ENCODE measurements at places on chromosomes 6 and 20.

- peak; percentile 92 for DNase-seq
Observed at GRCh38 chr6:6686748-6687601, 98.5 kb downstream of the LY86 start.

GRCh38 chr6:101110814-101111213 lies 229.7 kb upstream of the ASCC3 start:
- DNase-seq, result no peak

GRCh38 chr6:2859185-2859700 lies 17.6 kb upstream of the SERPINB1 start:
- no peak for DNase-seq

DNA sequence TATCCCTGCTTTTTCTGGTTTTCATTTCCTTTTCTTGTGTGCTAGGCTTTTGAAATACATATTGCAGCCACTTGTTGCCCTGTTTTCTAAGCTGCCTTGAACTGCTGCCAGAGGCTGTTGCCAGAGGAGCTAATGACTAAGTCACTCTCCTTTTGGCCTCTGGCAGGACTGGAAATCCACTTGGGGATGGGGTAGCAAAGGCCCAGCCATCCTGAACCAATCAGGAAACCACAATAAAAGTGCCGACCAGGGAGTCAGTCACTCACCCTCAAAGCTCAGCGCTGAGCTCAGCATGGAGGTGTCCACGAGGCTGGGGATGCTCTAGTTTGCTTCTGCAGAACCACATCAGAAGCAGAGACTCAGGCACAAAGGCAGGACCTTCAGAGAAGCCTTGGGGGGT lies 813.0 kb downstream of the DHX35 start:
- no peak for DNase-seq

DNA sequence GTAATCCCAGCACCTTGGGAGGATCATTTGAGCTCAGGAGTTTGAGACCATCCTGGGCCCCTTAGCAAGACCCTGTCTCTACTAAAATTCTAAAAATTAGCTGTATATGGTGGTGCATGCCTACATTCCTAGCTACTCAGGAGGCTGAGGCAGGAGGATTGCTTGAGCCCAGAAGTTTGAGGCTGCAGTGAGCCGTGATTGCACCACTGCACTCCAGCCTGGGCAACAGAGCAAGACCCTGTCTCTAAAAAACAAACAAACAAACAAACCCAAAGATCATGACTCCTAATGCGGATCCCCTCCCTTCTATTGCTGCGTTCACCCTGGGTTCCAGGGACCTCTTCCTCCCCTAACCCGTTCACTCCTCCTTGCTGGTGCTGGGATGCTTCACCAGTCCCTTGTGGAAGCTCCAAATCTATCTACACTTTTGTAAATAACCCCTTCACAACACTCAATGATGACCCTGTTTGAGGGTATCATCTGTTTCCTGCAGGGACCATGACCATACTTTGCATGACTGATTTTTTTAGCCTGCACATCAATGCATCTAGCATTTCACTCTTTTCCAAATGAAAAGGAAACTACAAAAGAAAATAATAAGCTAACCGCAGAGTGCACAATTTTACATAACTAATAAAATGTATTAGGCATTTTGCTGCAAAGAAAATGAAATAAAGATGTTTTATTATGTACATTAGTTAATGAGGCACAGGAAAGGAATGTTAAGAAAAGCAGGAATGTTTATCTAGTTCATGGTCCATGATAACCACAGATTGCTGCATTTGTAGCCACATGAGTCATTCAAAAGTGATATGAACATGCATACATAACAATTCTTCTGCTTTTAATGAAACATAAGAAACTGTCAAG lies 30.5 kb upstream of the IPCEF1 start:
- no peak for DNase-seq

GRCh38 chr20:51768759-51769517 lies 748 bp upstream of the ATP9A start:
- DNase-seq, result no peak

GRCh38 chr6:167492100-167492449 lies 167.2 kb downstream of the TTLL2 start:
- no peak for DNase-seq

DNA sequence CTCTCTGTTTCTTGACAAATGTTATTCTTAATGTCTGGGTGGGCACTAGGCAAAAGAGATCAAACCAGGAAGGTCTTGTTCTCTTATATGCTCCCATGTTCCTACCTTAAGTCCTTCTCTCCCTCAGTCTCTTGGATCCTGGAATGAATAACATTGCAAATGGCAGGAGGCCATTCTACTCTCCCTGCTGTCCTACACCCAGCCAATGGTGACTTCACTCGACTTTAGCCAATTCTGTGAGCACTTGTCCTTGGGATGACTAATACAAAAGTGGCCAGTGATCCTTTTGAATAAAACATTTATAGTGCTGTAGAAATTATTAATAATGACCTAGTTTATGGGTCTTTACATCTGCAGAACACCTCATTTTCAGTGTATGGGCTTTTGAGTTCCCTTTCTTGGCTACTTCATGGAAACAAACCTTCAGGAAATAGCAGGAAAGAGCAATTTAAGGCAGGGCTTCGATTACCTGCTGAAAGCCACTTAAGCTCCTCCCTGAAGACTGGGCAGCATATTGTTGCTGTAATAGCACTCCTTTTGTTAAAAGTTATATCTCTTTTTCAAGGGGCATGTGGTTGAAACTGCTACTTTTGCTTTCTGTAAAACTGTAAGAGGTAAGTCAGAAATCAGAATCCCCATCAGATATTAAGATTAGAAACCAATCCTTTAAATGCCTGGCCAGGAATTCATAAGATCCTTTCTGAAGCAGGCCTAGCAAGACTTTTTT lies 10.5 kb downstream of the OTOR start:
- DNase-seq, result peak; percentile 53

DNA sequence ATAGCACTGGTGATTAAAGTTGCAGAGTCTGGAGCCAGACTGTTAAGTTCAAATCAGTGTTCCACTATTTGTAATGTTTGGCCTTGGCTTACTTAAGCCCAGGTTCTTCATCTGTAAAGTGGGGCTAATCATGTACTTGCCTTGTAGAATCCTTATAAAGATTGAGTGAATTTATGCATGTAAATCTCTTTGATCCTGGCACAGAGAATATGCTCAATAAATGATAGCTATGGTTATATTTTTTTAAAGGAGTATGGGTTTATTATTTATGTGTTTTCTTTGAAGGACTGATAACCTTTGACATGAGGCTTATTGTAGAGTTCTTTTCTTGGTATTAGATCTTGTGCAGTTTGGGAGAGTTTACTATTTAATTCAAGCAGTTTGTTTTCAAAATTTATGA lies 89.5 kb downstream of the CDKAL1 start:
- DNase-seq, result no peak

GRCh38 chr6:65110031-65110430 lies 597.0 kb downstream of the EYS start:
- DNase-seq, result no peak

- no peak for DNase-seq
Observed at GRCh38 chr6:84926189-84927155, 162.1 kb upstream of the TBX18 start.

DNA sequence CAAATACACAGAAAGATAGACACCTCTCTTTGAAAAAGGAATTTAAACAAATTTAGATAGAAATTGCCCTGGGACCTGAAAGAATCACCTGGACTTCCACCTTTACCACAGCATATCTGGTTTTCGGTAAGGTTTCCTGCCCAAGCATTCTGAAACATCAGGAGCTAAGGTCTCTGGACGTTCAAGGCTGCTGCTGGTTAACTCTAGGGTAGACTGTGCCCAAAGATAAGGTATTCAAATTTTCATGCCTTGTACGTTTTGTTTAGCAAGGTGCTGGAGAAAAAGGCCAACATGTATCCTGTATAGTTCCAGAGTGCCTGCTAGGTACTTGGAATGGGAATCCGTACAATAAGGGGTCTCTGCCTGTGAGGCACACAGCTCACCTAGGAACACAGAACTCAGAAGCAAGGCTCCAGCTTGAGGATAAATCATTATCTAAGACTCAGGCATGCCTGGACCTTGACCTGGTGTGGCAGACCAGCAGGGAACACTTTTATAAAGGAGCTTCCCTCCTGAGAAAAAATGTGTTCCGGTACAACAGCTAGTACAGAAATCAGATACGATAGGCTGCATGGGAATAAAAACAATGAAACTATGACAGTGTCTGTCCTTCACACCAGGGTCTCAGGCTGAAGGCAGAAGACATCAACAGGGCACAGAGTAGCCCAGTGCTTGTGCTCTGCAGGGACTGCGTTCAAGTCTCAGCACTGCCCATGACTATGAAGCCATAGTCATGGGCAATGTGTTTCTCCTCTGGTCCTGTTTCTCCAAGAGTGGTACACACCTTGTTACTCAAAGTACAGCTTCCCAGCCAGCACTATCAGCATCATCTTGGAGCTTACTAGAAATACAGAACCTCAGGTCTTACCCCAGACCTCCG lies 70.4 kb downstream of the METTL24 start:
- DNase-seq, result no peak

GRCh38 chr6:63897459-63897858 lies 261.9 kb downstream of the PHF3 start:
- no peak for DNase-seq

- DNase-seq, result no peak
Observed at GRCh38 chr20:49391404-49392245, 90.8 kb downstream of the KCNB1 start.

DNA sequence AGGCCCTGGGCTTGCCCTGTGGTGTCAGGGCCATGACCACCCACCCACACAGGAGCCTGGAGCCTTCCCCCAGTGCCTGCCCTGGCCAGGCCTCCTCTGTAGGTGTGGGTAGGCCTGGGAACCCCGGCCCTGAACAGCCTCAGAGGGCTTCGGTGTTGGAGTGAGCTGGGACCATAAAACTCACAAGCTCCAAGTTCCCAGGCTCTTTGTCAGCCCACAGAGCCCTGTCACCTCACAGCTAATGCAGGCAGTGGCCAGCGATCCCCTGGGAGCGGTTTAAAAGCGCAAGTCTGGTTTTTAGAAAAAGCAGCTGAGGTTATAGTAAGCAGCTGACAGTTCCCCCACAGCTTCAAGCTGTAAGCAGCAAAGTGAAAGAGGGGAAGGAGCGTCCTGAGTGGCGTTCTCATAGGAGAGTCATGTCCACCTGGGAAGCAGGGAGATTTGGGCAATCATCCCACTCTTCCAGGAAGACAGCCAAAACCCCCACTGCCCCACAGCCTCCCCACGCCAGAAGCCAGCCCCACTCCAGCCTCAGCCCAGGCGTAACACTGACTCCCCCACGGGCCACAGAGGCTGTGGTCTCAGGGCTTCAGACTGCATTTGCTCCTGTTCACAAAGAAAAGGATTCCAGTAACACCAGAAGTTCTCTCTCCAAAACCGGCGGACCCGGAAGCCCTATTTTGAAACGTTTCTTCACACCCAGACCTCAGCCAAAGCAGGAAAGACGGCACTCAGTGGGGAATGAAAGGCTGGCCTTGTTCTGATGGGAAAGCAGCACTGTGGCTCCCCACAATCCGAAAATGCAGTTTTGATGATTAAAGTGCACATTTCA lies 34.3 kb upstream of the FOXC1 start:
- no peak for DNase-seq

- DNase-seq, result no peak
Observed at GRCh38 chr6:75759207-75759606, 10.2 kb downstream of the MYO6 start.

- DNase-seq, result no peak
Observed at GRCh38 chr20:572727-573126, 29.1 kb upstream of the CSNK2A1 start.
